Cortex of kidney (tissue), 1 donor: ENCODE measurements at places on chromosomes 5 and 9.

DNA sequence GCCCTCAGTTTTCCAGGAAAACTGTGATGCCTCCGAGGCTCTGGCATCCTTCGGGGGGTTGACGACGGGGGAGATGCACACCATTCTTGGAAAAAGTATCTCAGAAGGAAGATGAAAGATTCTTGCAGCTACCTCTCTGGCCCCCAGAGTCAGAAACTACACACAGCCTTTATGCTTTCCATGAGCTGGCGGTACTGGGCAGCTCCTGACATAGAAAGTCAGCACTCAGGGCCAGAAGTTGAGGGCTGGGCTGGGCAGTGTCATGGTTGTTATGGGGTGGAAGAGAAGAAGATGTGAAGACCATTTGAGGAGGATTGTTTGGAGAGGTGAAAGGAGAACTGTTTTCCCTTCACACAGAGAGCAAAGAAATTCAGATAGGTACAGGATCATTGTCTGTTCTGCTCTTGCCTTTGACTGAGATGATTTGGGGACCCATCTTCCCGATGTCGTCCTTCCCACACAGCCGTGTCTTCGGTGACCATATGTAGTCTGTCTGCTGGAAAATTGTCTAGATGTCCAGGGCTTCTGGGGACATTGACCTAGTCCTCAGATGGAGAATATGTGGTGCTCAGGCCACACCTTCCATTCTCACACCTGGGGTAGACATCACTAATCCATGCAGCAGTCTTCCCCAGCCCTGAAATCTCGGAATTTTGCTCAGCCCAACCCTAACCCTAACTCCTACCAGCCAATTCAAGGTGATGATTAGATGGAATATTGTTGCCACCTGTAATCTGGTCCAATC, 237.1 kb downstream of the CACNA1B start:
- no peak for DNase-seq

GRCh38 chr5:53360811-53361210, 119.6 kb upstream of the FST start:
- DNase-seq: no peak

GRCh38 chr9:90044263-90044662, 439.5 kb downstream of the GADD45G start:
- DNase-seq: no peak

DNA sequence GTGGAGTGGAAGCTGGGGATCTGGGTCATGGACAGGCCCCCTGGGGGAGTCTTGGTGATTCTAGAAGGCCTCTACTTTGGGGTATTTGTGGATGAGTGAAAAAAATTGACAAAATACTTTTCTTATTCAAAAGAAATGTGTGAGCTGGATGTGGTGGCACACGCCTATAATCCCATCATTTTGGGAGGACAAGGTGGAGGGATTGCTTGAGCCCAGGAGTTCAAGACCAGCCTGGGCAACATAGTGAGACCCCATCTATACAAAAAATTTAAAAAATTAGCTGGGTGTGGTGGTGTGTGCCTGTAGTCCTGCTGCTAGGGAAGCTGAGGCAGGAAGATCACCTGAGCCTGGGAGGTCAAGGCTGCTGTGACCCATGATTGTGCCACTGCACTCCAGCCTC, 6.6 kb upstream of the NCS1 start:
- DNase-seq: no peak

- no peak for DNase-seq
Measured at GRCh38 chr5:143222287-143223231, 180.9 kb downstream of the NR3C1 start.

DNA sequence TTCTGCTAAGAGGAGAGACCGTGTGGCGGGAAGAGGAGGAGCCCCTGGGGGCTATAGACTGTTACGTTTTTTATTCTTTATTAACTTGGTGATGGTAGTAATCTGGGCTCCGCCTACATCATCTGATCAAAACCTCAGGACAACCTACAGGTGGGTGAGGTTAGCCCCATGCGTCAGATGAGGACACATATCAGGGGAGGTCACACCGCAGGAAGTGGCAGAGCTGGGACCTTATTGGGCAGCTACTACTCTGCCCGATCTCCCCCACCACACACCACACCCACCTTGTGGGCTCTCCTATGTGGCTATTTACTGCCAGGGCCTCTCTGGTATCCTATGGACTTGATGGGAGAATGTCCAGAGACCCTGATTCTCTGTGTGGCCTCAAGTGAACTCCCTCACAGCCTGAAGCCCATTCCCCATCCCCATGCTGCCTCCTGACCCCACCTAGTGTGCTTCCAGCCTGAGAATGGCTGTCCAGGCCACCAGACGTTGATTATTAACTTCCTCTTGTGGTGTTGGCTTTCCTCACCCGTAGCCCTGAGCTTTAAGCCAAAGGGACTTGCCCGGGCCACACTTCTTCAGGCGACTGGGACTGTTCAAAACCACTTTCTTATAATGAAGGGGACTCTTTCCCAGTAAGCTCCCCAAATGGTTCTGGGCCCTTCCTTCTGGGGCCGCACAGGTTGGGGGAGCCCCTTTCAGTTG, 8.2 kb downstream of the UNC5A start:
- DNase-seq: no peak

- no peak for DNase-seq
Measured at GRCh38 chr9:15354713-15355112, 47.7 kb upstream of the TTC39B start.

DNA sequence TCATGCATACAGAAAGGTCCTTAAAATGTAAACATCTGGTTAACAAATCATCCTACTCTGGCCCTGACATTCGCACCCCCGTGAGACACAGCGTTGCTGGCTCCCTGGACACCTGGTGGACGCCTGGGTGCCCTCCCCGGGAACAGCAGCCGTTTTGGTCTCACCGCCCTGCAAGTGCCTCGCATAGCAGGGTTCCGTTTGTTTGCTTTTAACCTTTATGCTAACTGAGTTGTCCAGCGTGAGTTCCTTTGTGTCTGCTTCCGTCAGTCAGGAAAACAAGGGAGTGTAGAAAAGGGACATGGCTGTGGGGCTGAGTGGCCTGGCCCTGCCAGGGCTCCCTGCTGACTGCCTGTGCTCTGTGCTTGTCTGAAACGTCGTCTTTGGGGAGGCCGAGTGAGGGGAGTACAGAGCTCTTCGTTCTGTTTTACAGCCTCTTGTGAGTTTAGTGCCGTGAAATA, 91.8 kb upstream of the CACNA1B start:
- no peak for DNase-seq

DNA sequence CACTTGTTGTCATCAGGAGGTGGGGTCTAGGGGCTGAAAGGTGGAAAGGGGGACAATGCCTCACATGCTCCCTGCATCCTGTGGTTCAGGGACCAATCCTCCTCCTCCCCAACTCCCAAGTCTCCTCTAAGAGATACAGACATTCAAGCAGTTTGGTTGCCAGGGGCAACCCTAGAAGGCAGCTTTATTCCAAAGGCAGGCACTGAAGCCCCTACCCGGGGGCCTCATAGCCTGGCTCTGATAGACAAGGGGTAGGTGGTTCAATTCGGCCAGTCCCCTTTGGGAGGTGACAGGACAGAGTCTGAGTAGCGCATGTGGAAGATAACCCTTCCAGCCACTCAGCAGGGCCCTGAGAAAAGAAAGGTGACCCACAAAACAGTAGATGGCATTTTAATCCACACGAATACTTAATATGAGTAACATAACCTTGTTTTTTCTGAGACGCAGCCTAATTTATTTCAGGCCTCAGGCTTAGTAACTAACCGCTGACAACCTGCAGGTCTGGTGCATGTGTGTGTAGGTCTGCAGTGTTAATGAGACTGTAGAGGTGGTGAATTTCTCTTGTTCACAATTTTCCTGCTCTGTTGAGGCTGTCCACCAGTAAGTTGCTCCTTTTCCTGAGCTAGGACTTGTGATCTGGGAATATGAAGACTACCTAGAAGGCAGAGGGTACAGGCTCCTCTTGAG, 31.3 kb upstream of the HSPA9 start:
- no peak for DNase-seq

DNA sequence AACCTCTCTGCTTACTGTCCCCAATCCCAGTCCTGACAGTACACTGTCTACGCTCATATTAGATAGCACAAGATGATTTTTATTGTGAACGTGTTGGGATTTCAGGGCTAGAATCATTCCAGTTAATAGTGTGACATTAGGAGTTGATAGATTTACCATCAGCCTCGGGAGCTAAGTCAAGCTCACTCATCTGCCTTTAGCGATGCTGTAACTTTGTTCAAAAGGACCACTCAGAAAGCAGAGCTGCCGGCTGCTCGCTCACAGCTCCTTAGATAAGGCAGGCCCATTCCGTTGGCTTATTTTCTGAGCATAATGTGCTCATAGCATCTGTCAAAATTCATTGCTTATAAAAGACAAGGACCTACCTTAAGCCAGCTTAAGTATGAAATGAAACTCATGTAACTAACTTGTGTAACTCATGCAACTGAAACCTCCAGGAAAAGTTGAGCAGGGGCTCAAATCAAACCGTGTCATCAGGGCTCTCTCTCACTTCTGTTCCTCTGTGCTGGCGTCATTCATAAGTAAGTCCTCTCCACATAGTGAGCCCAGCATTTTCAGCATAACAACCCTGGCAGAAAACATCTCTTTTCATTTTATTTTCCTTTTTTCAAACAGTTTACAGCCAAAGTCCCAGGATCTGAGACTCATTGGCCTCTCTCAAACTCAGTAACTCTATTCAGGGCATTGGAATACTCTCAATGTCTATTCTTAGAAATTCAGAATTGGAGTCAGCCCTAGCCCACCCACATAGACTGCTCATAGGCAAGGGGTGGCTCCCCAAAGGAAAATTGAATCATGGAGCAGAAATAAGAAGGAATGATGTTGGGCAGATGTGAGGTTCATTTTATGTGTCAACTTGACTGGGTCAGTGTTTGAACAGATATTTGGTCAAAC, 208.8 kb downstream of the MAN2A1 start:
- DNase-seq: no peak

- no peak for DNase-seq
Measured at GRCh38 chr5:177510567-177511053, 984 bp upstream of the DOK3 start.

DNA sequence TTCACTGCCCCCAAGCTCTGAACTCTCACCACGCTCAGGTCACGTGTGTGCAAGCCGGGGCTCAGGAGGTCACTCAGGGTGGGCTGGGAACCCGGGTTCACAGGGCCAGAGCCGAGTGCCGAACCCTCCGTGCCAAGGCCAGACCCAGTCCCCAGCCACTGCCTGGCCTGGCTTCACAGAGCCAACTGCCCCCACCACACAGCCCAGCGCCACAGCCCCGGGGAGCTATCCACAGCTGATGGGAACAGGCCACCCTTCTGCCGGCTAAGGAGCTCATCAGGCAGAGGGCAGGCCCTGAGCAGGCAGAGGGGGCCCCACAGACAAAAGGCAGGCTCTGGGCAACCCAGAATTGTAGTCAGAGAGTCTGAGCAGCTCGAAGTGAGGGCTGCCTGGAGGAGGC, 117.0 kb downstream of the VAV2 start:
- DNase-seq: no peak

GRCh38 chr5:27434335-27434734, 395.9 kb upstream of the CDH9 start:
- no peak for DNase-seq

DNA sequence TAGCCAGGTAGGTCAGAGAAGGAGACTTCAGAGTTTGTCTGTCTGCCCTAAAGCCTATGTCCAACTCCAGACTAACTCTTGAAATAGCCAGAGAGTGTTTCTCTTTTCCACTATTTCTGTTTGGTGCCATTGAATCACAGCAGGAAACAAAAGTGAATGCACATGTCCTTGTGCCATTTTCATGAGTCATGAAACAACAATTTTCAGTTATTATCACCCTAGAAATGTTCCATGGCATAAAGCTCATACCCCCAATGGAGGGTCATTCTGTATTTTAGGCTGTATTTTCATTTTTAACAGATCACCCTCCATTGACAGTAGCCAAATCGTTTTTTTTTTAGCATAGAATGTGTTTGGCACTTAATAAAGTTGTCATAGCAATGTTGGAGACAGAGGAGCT, 124.7 kb downstream of the PAPPA start:
- DNase-seq: no peak

- no peak for DNase-seq
Measured at GRCh38 chr9:36110434-36110833, 26.1 kb upstream of the GLIPR2 start.

- no peak for DNase-seq
Measured at GRCh38 chr5:139772927-139773690, 22.5 kb upstream of the PSD2 start.

- no peak for DNase-seq
Measured at GRCh38 chr9:125444956-125445506, 183.4 kb downstream of the GAPVD1 start.

DNA sequence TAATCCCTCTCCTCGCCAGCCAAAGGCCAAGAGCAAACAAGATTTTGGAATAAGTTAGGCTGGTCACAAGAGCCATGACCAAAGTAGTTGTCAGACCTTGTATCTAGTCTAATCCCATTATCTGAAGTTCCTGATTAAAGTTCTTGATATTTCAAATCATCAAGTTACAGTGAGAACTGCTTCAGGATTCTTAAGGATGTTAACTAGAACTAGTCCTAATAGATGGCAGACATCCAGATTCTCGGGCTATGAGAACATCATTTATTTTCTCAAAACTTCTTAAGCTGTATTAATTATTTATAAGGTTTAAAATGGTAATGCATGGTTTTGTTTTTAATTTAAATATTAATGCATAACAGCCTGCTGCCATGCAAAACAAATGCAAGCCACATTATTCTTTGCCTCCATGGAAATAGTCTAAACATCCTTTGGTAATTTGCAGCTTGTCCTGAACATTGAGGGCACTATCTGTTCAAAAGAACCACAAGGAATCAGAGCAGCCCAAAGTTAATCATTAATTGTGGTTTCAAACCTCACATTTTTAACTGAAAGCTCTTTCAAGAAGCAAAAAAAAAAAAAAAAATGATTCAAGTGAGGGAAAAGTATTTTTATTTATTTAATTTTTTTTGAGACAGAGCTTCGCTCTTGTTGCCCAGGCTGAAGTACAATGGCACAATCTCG, 95.1 kb downstream of the TTC39B start:
- DNase-seq: no peak

GRCh38 chr5:122738088-122738487, 36.8 kb upstream of the SNX2 start:
- no peak for DNase-seq

- DNase-seq: no peak
Measured at GRCh38 chr5:33629999-33630398, 189.2 kb downstream of the TARS1 start.

- DNase-seq: no peak
Measured at GRCh38 chr5:16756692-16757091, 139.9 kb upstream of the RETREG1 start.

GRCh38 chr9:18855656-18856055, 177.4 kb downstream of the SAXO1 start:
- DNase-seq: no peak

- no peak for DNase-seq
Measured at GRCh38 chr5:41787265-41787664, 83.0 kb downstream of the OXCT1 start.

DNA sequence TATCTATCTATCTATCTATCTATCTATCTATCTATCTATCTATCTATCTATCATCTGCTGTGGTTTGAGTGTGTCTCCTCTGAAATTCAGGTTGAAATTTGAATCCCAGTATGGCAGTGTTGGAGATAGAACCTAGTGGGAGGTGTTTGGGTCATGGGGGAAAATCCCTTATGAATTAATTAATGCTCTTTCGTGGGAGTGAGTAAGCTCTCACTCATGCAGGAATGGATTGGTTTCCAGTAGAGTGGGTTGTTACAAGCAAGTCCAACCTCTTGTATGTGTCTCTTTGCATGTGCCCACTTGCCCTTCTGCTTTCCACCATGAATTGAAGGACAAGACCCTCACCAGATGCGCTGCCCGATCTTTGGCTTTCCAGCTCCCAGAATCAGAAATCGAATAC, 113.0 kb downstream of the ANXA1 start:
- DNase-seq: no peak

- no peak for DNase-seq
Measured at GRCh38 chr9:87882627-87883026, at the start of gene SPATA31E1. Gene SPATA31E1 (plus strand): TSS chr9:87882877. CDS start chr9:87882892, 15 bp downstream.

- DNase-seq: no peak
Measured at GRCh38 chr9:107274953-107275422, 8.1 kb upstream of the RAD23B start.
